Natural killer cell (primary cell): ENCODE measurements at places on chromosomes 2 and 18. TPM values are rescaled to one million over a fixed set of nuclear protein-coding genes. Genes with fewer than 3 reads are reported as not detected.

DNA sequence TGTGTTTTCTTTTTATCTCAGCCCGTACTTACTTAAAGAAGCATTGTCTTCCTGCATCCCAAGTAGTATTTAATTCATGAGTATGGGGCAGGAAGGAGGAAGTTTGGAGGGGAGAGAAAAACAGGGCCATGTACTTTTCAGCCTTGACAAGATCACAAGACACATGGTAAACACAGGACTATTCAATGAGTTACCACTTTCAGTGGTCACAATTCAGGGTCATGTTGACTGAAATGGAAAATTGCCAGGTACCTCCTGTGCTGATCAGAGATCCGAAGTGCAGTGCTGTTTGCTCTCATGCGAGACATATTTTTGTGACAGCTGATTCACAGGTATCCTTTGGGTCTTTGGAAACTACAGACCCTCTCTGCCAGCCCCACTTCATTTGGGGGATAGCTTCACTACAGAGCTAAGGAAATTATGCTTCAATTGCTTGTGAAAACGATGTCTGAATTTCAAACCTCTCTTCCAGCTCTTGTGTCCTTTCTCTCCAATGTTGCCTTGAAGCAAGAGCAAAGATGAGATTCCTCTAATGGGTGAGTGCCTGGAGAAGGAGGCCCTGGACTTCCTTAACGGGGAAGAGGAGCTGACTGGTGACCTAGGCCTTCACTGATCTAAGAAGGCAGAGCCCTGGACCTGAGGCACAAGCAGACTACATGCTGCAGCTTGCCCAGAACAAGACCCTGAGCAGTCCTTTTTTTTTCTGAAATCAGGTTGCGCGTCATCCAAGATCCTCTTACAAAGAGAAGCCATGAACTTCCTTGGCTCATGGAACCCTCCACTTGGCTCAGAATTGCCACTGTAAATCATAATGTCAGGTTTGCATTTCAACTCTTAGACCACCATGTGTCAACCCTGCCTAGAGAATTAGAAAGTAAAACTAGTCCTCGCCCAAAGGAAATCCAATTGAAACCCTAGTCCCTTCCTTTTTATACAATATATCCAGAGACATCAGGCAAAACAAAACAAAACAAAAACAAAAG is 44.1 kb downstream of the EVA1A start:
- H3K27me3 ChIP-seq: no peaks in the 10 kb centered on the region
- DNase-seq: no peak
- no peak overlapping the region for H3K27ac ChIP-seq
- H3K4me3 ChIP-seq: no peak overlapping the region
- no peaks in the 10 kb centered on the region for H3K36me3 ChIP-seq

DNA sequence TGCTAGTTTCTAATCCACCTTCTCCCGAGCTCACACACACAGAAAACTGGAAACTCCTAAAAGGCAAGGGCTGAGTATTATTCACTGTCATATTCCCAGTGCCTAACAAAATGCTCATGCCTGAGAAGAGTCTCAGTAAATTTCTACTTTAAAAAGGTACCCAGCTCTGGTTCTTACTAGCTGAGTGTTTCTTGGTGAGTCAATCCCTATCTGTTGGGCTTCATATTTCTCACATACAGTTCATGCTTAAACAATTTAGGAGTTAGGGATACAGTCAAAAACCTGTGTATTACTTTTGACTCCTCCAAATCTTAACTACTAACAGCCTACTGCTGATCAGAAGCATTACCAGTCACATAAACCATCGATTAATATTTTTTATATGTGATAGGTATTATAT is 204.9 kb downstream of the EN1 start:
- no peaks in the 10 kb centered on the region for H3K27me3 ChIP-seq
- no peaks in the 10 kb centered on the region for H3K4me1 ChIP-seq
- H3K4me3 ChIP-seq: no peak overlapping the region
- DNase-seq: no peak

- DNase-seq: no peak
- H3K27ac ChIP-seq: no peak overlapping the region
- H3K27me3 ChIP-seq: no peaks in the 10 kb centered on the region
- H3K4me1 ChIP-seq: no peaks in the 10 kb centered on the region
- no peak overlapping the region for H3K4me3 ChIP-seq
- H3K36me3 ChIP-seq: no peaks in the 10 kb centered on the region
Observed at GRCh38 chr18:54794823-54795222, 33.5 kb upstream of the RAB27B start.

GRCh38 chr2:43196768-43197587 is 29.4 kb downstream of the ZFP36L2 start:
- DNase-seq: peak; percentile 40
- peaks cover 85% of the 10 kb centered on the region for H3K4me1 ChIP-seq
- peak overlapping the region; percentile 73 for H3K27ac ChIP-seq
- H3K4me3 ChIP-seq: no peak overlapping the region

The CNDP1 gene
- 0.60 TPM for total RNA-seq

- H3K4me1 ChIP-seq: peaks cover 17% of the 10 kb centered on the region
- H3K27me3 ChIP-seq: peaks cover 8% of the 10 kb centered on the region
- DNase-seq: no peak
Observed at GRCh38 chr2:583666-584065, 93.5 kb downstream of the TMEM18 start.

The MSTN gene
- not detected for total RNA-seq

DNA sequence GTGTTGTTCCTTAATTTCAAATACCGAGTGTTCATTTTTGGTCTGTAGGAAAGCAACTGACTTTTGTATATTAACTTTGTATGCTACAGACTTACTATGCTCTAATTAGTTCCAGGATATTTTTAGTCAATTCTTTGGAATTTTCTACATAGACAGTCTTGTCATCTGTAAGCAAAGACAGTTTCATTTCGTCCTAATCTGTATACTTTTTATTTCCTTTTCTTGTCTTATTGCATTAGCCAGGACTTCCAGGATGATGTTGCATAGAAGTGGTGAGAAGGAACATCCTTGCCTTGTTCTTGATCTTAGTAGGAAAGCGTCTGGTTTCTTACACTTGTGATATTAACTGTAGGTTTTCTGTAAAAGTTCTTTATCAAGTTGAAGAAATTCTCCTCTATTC is 56.5 kb downstream of the EPC2 start:
- H3K27ac ChIP-seq: no peak overlapping the region
- no peaks in the 10 kb centered on the region for H3K27me3 ChIP-seq
- H3K4me3 ChIP-seq: no peak overlapping the region
- no peak for DNase-seq
- H3K36me3 ChIP-seq: peaks cover 13% of the 10 kb centered on the region

GRCh38 chr18:23226391-23226790 is 91.1 kb downstream of the CABLES1 start:
- no peak for DNase-seq
- no peak overlapping the region for H3K4me3 ChIP-seq
- peaks cover 14% of the 10 kb centered on the region for H3K4me1 ChIP-seq
- no peaks in the 10 kb centered on the region for H3K36me3 ChIP-seq

DNA sequence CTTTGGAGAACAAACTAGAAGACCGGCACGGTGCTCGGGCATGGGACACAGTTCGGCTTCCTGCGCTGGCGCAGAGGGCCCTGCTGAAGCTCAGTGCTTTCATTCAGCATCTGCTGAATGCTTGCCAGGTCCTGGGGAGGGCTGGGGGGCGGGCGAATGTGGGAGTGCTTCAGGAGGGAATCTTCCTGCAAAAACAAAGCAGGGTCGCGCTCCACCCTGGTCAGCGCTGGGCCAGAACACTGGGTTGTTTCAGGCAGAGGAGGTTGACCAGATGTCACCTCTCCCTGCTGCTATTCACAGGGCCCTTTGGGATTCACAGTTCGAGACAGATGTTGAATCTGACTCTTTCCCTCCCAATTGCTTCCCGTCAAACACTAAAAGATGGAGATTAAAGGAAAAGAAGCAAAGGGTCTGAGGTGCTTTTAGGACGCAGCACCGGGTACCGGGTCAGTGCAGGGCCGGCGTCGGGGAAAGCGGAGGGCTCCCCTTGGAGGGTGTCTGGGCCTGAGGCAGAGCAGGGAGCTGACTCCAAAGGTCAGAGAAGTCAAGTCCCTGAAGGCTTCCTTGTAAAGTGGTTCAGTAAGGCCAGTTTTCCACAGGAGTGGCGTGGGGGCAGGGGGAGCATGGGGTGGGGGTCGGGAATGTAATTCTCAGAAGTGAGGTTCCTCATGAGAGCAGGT is 82.1 kb upstream of the PXDN start:
- H3K27ac ChIP-seq: no peak overlapping the region
- no peak for DNase-seq
- no peaks in the 10 kb centered on the region for H3K4me1 ChIP-seq
- H3K36me3 ChIP-seq: no peaks in the 10 kb centered on the region

GRCh38 chr2:171563301-171563700 is 41.0 kb downstream of the CYBRD1 start:
- H3K27me3 ChIP-seq: no peaks in the 10 kb centered on the region
- no peak overlapping the region for H3K4me3 ChIP-seq
- H3K4me1 ChIP-seq: no peaks in the 10 kb centered on the region
- no peak for DNase-seq

DNA sequence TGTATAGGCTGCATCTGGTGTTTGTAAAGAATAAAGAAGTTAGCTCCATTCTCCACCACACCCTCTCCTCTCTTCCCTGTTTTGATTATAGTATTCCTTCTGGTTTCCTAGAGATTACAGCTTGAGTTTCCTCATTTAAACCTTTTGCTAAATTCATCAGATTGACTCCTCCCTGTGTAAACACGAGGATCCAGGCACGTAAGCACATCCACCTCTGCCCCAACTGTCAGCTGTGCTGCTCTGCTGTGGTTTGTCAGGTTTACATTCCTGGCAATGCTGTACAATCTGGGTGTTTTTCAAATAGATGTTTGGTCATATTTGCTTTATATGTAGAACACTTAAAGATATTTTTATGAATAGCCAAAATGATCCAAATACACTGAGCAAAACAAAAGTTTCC is 302.8 kb downstream of the PTGR3 start:
- H3K4me3 ChIP-seq: no peak overlapping the region
- no peaks in the 10 kb centered on the region for H3K36me3 ChIP-seq
- DNase-seq: no peak
- H3K27ac ChIP-seq: no peak overlapping the region

- H3K27me3 ChIP-seq: no peaks in the 10 kb centered on the region
- DNase-seq: no peak
- H3K27ac ChIP-seq: no peak overlapping the region
- H3K4me1 ChIP-seq: peaks cover 15% of the 10 kb centered on the region
Observed at GRCh38 chr2:323035-323434, 35.1 kb upstream of the ALKAL2 start.

The DRC1 gene
- not detected for total RNA-seq

DNA sequence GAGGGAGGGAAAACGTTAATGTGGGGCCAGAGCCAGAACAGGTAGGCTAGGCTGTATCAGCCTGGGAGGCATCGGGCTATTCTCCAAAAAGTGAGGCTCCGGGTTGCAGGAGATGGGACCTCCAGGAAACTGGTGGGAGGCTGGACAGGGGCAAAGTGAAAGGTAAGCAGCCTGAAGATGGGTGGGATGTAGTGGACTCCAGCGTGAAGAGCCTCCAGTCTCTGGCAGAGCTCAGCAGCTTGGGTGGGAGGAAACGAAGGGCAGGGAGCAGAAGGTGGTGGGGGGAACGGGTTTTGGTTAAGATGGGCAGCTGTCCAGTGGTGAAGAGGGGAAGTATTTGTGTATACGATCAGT is 3.1 kb upstream of the EMX1 start:
- H3K27ac ChIP-seq: no peak overlapping the region
- H3K27me3 ChIP-seq: peaks cover 68% of the 10 kb centered on the region
- peaks cover 33% of the 10 kb centered on the region for H3K4me1 ChIP-seq

The PNO1 gene
- total RNA-seq: 25.0 TPM

The NYAP2 gene
- total RNA-seq: not detected

GRCh38 chr18:76978616-76979015 is 154.0 kb downstream of the MBP start:
- no peaks in the 10 kb centered on the region for H3K27me3 ChIP-seq
- H3K27ac ChIP-seq: no peak overlapping the region
- peaks cover 2% of the 10 kb centered on the region for H3K36me3 ChIP-seq
- H3K4me3 ChIP-seq: no peak overlapping the region

The HMSD gene
- not detected for total RNA-seq

GRCh38 chr2:45570671-45571334 is 40.3 kb downstream of the SRBD1 start:
- no peaks in the 10 kb centered on the region for H3K27me3 ChIP-seq
- H3K27ac ChIP-seq: no peak overlapping the region
- peaks cover 8% of the 10 kb centered on the region for H3K4me1 ChIP-seq
- no peak for DNase-seq
- H3K4me3 ChIP-seq: no peak overlapping the region

GRCh38 chr2:174392706-174393105 is 2.8 kb upstream of the SCRN3 start:
- peaks cover 10% of the 10 kb centered on the region for H3K36me3 ChIP-seq
- H3K27me3 ChIP-seq: no peaks in the 10 kb centered on the region
- no peak for DNase-seq
- peaks cover 8% of the 10 kb centered on the region for H3K4me1 ChIP-seq

DNA sequence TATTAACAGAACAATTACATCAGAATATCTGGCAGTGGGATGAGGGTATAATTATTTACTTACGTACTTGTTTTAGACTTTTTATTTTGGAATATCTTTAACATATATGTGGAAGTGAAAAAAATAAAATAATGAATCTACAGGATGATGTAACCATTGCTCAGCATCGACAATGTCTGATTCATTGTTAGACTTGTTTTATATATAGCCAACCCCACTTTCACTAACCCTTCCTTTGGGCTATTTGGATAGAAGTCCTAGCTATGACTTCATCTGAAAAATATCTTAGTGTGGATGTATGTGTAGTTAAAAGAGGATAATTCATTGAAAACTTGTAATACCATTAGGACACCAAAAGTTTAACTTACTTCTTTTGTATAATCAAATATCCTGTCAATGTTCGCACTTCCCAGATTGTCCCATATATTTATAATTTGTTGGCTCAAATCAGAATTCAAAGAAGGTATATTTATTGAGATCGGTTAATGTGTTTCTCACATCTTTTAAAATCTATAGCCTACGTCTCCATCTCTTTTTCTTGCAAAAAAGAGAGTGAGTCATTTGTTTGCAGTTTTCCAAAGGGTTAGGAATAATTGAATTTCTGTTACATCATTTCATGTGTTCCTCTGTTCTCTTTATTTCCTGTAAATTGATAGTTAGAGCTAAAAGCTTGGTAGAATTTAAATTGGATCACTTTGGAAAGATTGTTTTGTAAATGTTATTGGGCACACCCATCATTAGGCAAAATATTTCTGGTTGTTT is 506.1 kb upstream of the FAM98A start:
- DNase-seq: no peak
- H3K4me1 ChIP-seq: no peaks in the 10 kb centered on the region
- no peaks in the 10 kb centered on the region for H3K27me3 ChIP-seq
- H3K36me3 ChIP-seq: no peaks in the 10 kb centered on the region

DNA sequence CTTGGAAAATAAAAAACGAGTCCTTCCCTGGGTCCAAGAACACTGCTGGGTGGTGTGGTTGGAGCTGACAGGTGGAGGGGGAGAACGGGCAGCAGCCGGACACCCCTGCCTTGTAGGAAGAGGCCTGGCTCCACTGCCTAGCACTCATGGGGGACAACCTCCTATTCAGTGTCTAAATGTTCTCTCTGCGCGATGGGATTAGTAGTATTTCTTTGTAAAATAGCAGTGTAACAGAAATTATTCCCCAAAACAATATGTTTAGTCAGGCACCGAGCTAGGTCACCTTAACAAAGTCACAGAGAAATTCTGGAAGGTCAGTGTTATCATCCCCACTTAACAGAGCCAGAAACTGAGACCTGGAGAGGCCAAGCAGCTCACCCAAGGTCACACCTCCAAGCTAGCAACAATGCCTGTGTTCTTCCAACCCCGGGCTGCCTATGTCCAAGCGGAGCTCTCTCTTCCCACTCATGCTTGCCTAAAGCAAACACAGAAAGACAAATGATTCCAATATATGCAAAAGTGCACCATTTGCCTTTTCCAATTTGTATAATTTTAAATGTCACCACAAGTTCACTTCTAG is 68.0 kb downstream of the STEAP3 start:
- H3K27ac ChIP-seq: no peak overlapping the region
- DNase-seq: no peak
- no peak overlapping the region for H3K4me3 ChIP-seq
